GM06990 (cell line): ENCODE measurements at places on chromosomes 11 and 22.
A peak's percentile ranks its signal among the peaks of the same experiment; 100 is the strongest.

- no peak for DNase-seq
Observed at GRCh38 chr11:129225190-129225589, 33.1 kb upstream of the ARHGAP32 start.

DNA sequence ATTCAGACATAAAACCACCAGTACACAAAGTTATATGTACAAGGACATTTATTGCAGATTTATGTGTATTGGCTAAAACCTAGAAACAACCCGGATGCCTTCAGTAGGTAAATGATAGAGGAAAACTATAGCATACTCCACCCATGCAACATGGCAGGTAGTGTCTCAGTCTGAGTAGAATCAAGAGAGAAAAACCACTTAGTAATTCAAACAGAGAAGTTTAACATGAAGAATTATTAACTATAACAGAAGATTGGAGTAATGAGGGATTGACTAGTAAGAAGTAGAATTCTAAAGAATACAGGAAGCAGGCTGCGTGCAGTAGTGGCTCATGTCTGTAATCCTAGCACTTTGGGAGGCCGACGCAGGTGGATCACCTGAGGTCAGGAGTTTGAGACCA lies 16.2 kb upstream of the SPTY2D1 start:
- no peak for DNase-seq

GRCh38 chr22:38289583-38290082 lies 16.8 kb upstream of the TMEM184B start:
- no peak for DNase-seq

DNA sequence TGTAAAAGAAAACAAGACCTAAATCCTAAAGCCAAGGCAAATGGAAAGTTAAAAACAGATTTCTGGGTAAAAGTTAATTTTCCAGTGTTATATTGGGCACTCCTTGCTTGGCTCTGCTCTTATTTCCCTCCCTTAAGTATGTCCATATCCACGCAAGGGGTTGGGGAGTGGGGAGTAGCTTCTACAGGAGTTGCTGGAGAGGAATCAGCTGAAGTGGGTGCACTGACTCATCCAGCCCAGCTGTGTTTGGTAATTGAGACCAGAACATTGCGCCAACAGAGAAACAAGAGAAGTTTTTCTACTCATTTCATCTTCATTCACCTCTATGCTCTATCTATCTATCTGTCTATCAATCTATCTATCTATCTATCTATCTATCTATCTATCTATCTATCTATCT lies 298.4 kb upstream of the PDGFD start:
- DNase-seq = no peak

DNA sequence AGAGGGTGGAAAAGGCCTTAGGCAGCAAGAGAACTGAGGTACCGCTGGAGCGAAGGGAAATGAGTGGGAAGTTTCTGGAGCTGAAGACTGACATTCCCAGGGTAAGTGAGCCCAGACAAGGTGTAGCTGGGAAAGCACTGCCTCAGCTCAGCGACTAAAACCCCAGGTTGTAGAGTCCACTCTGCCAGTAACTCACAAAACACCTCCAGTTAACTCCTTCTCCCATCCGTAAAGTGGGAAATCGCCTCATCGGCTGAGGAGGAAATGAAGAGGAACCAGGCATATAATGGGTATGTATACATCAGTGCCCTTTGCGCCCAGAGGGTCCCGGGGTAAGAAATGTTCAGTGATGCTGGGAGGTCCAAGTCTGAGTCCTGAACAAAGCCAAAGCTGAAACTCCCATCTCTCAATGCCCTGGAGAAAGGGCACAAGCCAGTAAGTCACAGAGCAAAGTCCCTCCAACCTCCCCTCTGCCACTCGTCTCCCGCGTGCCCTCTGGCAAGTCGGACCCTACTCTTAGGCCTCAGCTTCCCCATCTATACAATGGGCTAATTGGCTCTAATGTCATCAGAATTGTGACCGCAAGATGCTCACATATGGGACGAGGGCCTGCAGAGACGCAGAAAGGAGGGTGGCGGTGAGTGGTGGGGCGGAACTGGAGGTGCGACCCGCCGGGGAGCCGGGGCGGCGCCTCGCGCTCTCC lies 588 bp downstream of the VPS37C start:
- DNase-seq = no peak

- DNase-seq = no peak
Observed at GRCh38 chr11:75270896-75271418, 30.4 kb downstream of the TPBGL start.

- DNase-seq = no peak
Observed at GRCh38 chr22:48536541-48537342, 1290.9 kb downstream of the BRD1 start.

DNA sequence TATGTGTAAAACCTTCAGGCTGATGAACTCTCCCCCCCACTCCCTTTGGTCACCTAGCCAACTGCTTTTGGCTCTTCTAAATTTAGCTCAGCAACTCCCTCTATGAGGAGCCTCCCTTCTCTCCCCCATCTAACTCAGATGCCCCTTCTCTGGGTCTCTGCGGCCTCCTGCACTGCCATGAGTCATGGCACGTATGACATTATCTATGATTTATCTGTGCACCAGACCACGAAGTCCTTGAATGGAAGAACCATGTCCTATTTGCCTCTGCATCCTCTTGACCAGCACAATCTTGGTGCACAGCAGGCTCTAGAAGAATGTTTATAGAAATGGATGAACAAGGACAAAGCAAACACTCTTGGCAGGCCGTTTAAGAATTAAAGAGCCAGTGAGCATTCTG lies 46.0 kb downstream of the RPL27A start:
- no peak for DNase-seq

DNA sequence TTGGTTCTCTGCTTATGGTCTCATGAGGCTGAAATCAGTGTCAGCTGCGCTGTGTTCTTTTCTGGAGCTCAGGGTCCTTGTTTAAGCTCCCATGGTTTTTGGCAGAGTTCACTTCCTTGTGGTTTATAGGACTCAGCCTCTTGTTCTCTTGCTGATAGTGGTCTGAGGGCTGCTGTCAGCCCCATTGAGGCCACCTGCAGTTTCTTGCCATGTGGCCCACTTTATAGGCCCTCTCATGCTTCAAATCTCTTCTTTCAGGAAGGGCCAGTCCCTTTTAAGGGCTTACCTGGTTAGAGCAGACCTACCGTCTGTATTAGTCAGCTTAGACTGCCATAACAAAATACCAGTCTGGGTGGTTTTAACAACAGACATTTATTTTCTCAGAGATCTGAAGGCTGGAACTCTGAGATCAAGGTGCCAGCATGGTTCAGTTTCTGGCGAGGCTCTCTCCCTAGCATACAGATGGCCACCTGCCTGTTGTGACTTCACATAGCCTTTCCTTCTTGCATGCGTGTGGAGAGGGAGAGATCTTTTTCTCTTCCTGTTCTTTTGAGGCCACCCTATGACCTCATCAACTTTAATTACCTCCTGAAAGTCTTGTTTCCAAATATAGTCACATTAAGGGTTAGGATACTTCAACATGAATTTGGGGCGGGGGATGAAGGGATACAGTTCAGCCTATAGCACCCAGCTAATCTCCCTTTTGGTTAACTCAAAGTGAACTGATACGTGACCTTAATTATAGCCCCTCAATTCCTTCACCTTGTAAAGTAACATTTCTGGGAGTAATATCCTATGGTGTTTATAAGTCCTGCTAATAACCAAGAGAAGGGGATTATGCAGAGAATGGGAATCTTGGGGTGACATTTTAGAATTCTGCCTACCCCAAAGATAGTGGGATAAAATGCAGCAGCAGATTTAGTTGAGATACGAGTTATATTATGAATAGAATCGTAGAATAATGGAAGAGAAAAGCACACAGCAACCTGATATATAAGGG lies 131.8 kb downstream of the UVRAG start:
- no peak for DNase-seq

GRCh38 chr22:41642331-41643110 lies 21.4 kb downstream of the XRCC6 start:
- no peak for DNase-seq

- no peak for DNase-seq
Observed at GRCh38 chr11:94895451-94895850, 77.9 kb downstream of the CWC15 start.

DNA sequence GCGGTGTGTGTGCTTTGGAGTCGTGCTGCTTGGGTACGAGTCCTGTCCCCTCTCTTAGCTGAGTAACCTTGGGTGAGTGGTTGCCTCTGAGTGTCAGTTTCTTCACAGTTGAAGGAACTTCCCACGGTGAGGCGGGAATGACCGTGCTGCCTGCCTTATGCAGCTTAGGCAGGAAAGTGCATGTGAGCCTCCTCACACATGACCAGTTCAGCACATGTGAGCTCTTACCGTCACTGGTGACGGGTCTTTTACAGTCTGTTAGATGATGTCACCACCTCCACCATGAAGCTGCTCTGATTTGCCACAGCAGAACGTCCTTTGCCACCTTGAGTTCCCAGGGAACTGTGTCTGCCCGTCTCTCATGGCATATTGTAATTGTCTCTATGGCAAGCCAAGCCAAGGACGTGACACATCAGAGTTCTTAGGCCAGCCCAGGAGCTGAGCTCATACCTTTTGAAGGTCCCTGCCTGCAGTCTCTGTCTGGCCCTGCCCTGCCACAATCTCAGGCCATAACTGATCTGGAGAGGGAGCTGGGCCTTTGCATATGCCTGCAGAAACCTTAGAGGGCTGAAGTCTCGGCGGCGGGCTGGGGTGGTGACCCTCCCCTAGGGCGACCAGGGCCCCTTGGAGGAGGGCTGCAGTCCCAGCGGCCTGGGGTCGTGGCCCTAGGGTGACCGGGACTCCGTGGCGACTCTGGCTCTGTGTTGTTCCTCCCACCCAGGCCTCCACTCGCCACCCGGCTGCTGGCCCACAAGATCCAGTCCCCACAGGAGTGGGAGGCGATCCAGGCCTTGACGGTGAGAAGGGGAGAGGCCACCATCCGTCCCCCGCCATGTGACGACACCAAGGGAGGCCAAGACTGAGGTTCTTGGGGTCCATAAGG lies 7.8 kb downstream of the GGA1 start:
- no peak for DNase-seq

DNA sequence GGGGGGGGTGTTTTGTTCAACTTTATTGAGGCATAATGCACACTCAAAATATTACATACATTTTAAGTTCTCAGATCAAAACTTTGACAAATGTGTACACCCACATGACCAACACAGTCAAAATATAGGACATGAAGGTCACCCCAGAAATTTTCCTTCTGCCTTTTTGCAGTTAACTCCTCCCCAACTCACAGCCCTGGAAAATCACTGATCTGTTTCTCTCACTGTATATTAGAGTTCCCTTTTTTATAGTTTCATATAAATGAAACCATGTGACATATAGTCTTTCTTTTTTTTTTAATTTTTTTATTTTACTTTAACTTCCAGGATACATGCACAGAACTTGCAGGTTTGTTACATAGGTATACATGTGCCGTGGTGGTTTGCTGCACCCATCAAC lies 4.6 kb downstream of the TMPRSS5 start:
- no peak for DNase-seq

DNA sequence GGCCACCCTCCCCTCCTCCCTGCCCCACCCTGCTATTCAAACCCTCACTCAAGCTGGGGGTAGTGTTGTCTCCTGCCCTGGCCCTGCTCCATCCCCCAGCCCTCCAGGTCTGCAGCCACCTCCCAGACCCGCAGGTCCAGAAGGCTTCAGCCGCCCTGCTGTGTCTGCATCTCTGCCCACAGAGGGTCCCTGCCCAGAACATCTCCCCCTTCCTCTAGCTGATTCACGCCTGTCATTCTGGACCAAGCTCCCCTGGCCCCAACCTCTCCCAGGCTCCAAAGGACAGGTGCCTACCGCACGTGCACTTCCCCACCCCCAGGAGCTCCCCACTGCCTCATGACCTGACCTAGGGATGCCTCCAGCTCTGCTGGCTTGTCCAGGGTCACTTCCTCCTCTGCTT lies 16.0 kb upstream of the SHISAL1 start:
- no peak for DNase-seq

- no peak for DNase-seq
Observed at GRCh38 chr22:48369789-48370507, 1457.7 kb downstream of the BRD1 start.

GRCh38 chr11:20004866-20005265 lies 155.4 kb downstream of the DBX1 start:
- no peak for DNase-seq

DNA sequence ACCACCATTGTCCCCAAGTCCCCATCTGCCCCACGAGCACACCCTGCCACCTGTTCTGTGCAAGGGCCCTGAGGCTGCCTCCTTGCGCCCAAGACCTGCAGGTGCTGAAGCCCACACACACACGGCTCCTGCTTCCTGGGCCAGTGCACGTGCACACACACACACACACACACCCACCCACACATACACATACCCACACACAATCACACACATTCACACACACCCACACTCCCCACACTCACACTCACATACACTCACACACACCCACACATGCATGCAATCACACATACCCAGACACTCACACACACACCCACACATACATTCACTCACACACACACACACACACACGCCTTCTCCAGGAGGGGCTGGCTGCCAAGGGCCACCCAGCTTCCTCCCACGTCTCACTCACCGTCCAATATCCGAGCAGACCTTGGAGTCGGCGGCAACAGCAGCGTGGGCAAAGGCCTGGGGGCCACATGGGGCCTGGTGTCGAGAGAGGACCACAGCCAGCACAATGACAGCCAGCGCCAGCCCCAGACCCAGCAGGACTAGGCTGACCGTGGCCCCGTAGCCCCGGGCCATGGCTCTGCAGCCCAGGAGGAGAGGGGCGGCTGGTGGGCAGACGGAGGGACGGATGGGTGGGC lies 616 bp downstream of the GGT5 start:
- DNase-seq = no peak

- no peak for DNase-seq
Observed at GRCh38 chr11:114942207-114942606, 263.9 kb downstream of the NXPE2 start.

GRCh38 chr11:65650547-65651338 lies 12.0 kb downstream of the RELA start:
- DNase-seq = peak; percentile 18

- DNase-seq = no peak
Observed at GRCh38 chr11:79066456-79067351, 374.1 kb downstream of the TENM4 start.

DNA sequence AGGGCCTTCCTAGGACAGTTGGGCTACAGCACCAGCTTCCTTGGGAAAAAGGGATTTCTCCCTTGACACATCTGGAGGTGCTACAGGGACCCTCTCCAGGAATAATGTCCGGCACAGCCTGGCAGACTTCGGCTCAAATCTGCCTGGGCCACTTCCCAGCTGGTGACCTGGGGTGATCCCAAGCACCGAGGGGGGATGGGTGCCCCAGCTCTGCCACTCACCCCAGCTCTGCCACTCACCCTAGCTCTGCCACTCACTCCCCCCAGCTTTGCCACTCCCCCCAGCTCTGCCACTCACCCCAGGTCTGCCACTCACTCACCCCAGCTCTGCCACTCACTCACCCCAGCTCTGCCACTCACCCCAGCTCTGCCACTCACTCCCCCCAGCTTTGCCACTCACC lies 9.9 kb downstream of the OSBPL5 start:
- DNase-seq = no peak

- no peak for DNase-seq
Observed at GRCh38 chr11:109138196-109138595, 283.8 kb upstream of the C11orf87 start.

GRCh38 chr22:20852503-20852902 lies 6.1 kb downstream of the PI4KA start:
- DNase-seq = no peak
